ENCODE measurements at places on chromosomes 2 and 18. TPM values are rescaled to one million over a fixed set of nuclear protein-coding genes. Genes with fewer than 3 reads are reported as not detected.

GRCh38 chr2:240934701-240935102 lies 28.6 kb downstream of the CROCC2 start:
- DNase-seq: no peak

DNA sequence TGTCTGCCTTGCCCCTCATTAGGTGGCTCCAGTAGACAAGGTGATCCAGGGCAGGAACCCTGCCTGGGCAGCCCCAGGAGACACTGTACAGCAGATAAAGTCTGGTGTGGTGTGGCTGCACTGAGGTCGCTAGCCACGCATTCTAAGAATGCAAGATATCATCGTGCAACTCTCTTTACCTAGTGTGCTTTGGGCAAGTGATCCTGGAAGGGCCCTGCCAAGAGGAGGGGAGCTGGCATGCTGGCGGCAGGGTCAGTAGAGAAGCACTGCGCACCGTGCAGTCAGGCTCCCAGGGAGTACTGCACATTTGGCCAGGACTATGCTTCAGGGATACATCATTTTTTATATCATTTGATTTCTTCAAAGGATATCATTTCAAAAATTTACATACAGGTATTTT lies 195.3 kb upstream of the SMAD2 start:
- DNase-seq: no peak

DNA sequence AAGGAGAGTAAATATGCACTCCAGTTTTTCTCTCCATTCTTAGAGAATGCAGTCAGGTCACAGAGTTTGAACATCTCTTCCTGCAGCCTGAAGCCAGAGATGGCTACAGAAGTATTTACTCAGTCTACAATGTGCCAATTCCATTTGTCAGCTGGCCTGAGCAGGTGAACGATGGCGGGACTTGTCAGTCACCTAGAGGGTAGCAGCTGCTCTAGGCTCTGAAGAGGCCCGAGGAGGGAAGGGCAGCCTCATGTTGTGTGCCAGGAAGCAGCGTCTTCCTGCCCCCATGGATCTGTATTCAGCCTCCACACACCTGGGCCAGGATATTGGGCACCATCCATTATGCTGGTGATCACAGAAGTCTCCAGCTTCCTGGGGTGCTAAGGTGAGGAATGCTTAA lies 316.7 kb upstream of the CHAC2 start:
- DNase-seq: no peak

DNA sequence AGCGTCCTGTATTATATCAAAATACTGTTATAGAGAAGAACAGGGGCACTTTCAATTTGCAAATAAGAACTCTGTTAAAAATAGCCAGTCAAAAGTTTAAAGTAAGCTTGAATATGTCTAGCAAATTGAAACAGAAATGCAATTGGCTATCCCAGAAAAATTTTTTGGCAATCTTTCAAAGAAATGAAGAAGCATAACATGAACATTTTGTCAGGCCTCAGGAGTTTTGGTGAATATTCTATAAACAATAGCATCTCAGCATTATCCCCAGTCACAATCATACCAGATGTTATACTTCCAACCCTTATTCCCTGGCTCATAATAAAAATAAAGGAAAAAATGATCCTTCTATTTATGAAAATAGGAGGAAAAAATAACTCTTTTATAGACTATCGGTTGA lies 252.4 kb downstream of the GRB14 start:
- DNase-seq: no peak

DNA sequence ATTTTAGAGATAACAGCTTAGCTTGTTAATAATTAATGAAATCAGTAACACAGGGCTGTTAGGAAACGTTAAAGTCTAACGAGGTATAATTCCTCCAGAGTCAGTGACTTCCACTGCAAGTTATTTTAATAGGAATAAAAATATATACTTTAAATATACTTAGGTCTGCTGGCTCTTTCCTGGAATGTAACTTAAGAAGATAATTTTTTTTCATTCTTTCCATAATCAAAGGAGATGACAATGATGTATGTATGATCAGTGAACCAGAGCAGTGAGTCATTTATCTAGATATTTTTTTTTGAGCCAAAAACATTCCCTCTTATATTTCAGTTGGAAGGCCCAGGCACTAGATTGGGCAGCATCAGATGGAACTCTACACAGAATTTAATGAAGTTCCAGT lies 104.2 kb upstream of the LYPD1 start:
- no peak for DNase-seq

- DNase-seq: no peak
These were observed 83.0 kb upstream of the MBOAT2 start for GRCh38 chr2:9086465-9086864.

DNA sequence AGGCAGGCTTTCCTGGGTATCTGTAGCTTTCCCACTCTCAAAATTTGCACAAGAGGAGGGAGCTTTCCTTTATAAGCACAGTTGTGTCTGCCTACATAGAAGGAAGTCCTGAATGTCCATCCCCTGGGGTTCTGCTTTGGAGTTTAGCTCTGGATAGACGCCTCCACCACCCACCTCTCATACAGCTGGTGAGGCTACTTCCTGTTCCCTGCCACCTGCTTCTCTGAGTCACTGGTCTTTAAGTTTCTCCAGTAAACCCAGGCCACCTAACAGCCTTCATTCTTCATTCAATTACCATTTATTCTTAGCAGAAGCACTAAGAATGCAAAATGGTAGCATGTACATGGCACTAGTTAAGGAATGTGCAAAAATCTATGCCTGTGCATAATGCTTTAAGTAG lies 407.8 kb downstream of the CDH2 start:
- no peak for DNase-seq

DNA sequence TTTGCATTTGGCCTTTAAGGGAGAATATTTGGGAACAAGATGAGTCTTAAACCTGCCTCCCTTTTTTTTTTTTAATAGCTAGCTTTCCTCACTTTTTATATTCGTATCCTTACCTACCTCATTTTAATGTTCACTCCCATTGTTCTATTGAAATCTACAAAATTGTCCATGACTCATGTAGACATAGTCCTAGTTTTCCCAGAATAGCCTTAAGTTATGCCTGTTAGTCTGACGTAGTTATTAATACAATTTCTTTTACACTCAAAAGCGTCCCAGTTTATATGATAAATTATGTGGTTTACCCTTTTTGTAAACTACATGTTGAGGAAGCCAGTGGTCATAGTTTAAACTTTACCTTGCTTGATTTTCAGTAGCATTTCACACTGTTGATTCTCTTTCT lies 73.4 kb downstream of the UBR3 start:
- no peak for DNase-seq

- no peak for DNase-seq
These were observed 477.5 kb downstream of the SLC4A3 start for GRCh38 chr2:220104871-220105351.

DNA sequence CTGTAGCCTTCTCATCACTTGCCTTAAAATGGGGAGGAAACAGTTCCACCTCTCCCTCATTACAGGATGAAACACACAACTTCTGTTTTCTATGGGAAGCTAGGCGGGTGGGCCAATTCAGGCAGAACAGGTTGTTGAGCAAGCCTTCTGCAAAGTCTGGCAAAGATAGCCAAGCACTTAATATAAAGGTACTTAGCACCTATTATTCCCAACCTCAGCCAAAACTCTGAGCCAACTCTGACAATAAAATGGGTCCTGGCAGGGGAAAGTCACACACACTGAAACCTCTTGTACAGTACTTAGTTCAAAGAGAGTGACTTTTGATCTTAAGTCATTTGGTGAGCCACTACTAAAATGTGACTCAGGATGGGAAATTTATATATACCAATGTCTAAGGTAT lies 15.8 kb upstream of the SOCS6 start:
- DNase-seq: no peak

DNA sequence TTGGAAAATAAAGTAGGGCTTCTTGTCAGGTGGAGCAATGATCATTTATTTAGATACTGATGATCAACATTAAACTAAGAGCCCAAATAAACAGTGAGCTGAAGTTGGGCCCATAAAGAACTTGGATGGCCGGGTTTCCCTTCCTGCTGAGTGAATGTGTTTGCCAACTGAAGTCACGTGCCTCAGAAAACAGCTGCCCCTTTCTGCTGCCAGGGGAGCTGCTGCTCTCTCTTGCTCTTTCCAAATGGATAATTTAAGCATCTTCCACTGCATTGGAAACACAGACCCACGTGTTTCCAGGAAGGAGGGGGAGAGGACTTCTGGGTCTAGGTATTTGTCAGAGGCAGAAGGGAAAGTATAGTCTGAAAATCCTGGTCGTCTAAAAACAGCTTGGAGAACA lies 22.9 kb upstream of the NCKAP5 start:
- peak; percentile 79 for DNase-seq

GRCh38 chr2:70961648-70961994 lies 16.8 kb upstream of the ANKRD53 start:
- DNase-seq: no peak

The CRYGC gene
- not detected for polyA plus RNA-seq

The CYP27C1 gene
- 8.4 TPM for polyA plus RNA-seq

The ALLC gene
- polyA plus RNA-seq: not detected

The CYTIP gene
- 1.4 TPM for polyA plus RNA-seq

The DCDC2C gene
- polyA plus RNA-seq: 0.11 TPM
